Left kidney (tissue), 8 donors: ENCODE measurements at places on chromosomes 3 and 15. TPM values are rescaled to one million over a fixed set of nuclear protein-coding genes. Genes with fewer than 3 reads are reported as not detected.

- no peak for DNase-seq
These were observed 40.0 kb downstream of the MAP4 start for GRCh38 chr3:47976135-47976732.

- no peak for DNase-seq
These were observed 9.6 kb downstream of the CLDND1 start for GRCh38 chr3:98513091-98513511.

- DNase-seq = no peak
These were observed 3.9 kb upstream of the CIDEC start for GRCh38 chr3:9883706-9884554.

GRCh38 chr15:58298879-58299850, 132.6 kb upstream of the LIPC start:
- no peak for DNase-seq

DNA sequence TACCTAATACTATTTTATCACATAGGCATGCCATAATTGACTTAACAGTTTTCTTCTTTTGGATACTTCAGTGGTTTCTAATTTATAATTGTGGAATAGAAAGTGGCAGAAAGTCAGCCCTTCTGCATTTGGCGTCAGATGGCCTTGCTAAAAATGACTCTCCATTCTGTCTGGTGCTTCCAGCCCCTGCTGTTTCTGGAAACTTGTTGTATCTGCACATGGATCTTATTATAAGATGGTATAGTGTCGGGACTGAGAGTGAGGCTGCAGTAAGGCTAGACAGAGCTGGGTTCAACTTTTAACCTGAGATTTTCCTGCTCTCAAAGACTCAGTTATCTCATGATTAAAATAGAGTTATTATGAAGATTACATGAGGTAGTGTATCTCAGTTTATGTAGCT, 74.8 kb upstream of the WDR72 start:
- no peak for DNase-seq

Gene PIGBOS1
- 16.2 TPM for polyA plus RNA-seq

Gene GRIP2
- polyA plus RNA-seq = 1.7 TPM
